ENCODE measurements at places on chromosomes 7 and 10.
A peak's percentile ranks its signal among the peaks of the same experiment; 100 is the strongest.

GRCh38 chr10:129018511-129018910, 448.5 kb upstream of the MGMT start:
- no peak for DNase-seq

GRCh38 chr7:123723913-123724312, 24.9 kb downstream of the WASL start:
- DNase-seq, result no peak

DNA sequence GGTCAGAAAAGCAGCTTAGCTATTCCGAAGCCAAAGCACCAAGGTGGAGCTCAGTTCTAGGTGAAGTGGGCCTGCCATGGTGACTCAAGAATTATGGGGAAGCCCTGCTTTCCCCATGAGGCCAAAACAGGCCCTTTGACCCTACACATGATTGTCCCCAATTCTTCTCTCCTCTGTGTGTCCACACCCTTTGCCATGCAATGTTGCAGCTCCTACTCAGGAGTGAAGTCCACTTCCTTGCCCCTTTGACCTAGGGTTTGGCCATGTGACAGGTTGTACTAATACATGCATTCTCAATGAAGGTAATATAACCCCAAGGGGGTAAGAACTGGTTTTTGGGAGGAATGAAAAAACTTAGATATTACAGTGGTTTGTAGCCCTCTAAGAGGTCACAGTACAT, 67.6 kb upstream of the MKRN1 start:
- no peak for DNase-seq

GRCh38 chr7:157468221-157469111, 131.7 kb downstream of the DNAJB6 start:
- DNase-seq, result no peak

DNA sequence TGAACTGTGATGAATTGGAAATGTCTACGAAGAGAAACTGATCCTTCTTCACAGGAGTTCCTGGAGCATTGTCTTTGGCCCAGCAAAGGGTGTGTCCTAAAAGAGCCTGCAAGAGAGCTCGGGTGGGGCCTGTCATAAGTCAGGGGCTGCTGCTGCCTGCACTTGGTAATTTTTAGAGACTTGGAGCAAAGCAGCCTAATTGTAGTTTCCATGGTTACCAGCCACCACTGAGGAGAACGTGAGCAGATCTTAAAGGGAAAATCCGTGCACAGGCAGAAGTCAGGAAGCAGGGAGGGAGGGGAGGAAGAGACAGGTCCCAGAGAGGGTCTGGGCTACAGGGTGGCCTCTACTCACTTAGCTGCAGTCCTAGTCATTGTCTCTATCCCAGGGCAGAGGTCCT, 463.6 kb downstream of the PLXNA4 start:
- no peak for DNase-seq

DNA sequence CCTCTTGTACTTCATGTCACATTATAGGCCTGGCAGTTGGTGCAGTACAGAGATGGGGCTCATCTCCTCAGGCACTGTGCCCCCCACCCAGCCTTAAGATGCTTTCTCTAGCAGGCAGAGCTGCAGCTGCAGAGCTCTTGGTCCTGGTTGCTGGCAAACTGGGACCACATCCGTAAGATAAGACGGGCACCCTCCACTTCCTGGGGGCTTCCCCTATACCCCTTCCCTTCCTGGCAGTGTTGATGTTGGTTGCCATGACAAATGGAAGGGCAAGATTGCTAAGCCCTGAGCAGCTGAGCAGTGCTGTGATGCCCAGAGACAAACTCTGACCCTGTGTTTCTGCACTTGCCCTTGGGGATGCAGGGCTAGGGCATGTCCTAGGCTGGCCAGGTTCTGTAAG, 103.4 kb upstream of the ANLN start:
- DNase-seq, result no peak

DNA sequence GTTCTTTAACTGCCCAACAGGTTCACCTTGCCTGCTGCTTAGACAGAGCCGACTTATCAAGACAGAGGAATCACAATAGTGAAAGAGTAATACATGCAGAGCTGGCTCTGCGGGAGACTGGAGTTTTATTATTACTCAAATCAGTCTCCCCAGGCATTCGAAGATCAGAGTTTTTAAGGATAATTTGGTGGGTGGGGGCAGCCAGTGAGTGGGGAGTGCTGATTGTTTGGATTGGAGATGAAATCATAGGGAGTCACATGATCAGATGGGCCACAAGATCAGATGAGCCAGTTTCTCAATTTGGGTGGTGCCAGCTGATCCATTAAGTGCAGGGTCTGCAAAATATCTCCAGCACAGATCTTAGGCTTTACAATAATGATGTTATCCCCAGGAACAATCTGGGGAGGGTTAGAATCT, 131.3 kb downstream of the AKR1D1 start:
- DNase-seq, result no peak

DNA sequence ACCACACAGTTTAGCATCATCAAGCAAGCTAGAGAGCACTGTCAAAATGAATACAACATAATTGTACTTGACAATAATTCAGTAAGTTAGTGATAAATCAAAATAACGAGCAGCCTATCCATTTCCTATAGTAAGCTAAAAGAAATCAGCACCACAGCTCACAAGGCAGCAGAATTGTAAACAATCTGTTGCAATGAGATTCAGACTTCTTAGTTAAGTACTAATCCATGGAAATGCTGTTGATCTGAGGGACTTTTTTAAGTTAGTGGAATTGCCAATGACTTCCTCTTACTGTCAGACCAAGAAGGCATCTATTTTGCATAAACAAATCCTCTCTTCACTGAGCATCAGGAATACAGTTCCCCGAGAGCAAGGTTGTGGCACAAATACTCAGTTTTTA, 136.6 kb upstream of the CCDC6 start:
- no peak for DNase-seq

GRCh38 chr10:118594392-118595063, 920 bp downstream of the PRLHR start:
- DNase-seq, result no peak

- DNase-seq, result no peak
Observed at GRCh38 chr10:133351408-133352318, 4.5 kb downstream of the PRAP1 start.

- DNase-seq, result no peak
Observed at GRCh38 chr10:121406823-121407545, 191.3 kb downstream of the FGFR2 start.

GRCh38 chr7:106840342-106840741, 24.7 kb upstream of the PIK3CG start:
- peak; percentile 77 for DNase-seq

DNA sequence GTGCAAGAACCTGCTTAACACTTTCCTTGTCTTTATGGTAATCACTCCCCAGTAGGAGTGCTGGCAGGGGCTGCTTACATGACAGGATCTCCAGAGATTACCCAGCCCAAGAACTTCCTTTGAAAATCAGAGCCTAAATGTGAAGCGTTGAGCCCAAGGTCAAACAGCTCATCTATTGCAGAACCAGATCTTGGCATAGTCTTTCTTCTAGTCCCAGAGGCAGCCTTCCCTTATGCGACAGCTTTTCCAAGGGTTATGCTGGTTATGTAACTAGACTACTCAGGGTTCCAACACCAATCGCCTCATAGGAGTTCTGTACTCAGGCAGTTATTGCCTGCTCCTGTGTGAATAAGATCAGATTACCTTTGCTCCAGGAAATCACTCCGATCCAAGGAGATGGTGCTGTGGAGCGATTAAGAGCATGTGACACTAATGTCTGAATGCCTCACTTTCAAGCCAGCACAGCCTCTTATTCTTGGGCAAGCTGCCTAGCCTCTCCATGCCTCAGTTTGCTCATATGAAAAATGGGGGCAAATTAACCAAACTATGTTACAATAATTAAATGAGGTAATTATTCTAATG, 8.4 kb upstream of the LGI1 start:
- DNase-seq, result no peak

- no peak for DNase-seq
Observed at GRCh38 chr7:36868727-36869411, 144.6 kb upstream of the AOAH start.

DNA sequence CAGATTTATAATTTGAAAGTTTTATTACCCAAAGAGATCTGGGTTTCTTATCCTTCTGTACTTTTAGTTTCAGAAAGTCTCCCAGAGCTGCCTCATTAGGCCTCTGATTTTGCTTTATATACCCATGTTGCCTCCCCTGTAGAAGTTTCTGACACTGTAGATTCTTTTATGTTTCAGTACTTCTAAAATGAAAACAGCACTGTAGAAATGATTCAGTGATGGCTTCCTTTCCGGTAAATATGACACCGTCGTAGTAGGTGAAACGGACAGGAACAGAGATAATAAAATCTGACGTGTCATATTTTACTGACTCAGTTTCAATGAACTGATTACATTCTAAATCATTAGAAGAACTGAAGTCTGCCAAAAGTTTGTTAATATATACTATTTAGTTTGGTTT, 272.7 kb downstream of the TWIST1 start:
- DNase-seq, result no peak

DNA sequence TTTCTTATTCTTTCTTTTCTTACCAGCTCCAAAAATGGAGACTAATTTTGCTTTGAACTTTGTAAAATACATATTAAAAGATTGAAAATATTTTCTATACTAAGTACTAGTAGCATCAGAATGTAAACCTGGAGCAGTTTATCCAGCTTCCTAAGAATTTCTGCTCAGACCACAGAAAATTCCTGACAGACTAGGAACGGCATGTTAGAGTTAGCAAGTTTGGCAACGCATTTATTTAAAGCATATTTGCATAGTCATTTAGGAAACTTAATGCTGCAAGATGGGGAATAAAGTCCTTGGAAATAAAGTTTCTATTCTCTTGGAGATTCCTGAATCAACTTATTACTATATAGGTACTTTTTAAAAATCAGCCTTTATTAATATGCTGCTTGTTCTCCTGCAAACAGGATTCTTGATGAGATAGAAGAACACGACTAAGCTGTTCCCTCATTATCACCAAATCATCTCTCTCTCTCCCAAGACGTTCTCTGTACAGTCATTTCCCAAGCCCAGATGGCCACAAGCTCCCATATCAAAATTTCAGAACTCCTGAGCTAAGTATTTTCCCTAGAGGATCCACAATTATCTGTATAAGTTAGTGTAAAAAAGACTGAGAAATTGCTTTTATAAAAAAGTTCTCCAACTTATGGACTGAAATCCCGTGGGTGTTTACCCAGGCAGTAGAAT, 305.8 kb upstream of the NEBL start:
- no peak for DNase-seq

GRCh38 chr7:2843191-2843685, 870 bp downstream of the GNA12 start:
- DNase-seq, result no peak

DNA sequence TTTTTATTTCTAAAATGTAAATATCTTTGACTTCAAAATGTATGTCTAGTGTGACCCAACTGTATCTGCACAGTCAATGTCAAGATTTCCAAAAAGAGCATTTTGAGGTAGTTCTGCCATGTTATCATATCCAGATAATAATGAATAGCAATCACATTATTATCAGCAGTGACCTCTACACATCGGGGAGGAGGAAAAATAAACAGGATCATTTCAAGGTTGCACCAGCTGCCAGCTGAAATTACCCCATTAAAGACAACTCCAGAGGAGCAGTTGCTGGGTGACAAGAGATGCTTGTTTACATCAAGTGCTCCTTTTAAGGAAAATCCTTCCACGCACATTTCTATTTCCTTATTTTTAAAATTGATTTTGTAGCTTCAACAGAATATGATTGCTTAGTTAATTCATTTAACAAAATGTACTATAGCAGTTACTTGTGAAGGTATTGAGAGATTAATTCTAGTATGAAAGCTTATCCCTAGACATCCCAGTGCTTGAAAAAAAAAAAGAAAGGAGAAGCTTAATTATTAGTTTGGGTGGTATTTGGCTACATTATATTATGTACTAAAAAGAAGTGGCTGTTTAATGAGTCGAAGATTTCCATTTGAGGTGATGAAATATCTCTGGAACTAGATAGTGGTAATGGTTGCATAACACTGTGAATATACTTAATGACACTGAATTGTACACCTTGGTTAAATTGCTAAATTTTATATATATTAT, 19.3 kb upstream of the SLC35G1 start:
- DNase-seq, result no peak

- no peak for DNase-seq
Observed at GRCh38 chr10:50538555-50539398, 85.0 kb downstream of the SGMS1 start.

DNA sequence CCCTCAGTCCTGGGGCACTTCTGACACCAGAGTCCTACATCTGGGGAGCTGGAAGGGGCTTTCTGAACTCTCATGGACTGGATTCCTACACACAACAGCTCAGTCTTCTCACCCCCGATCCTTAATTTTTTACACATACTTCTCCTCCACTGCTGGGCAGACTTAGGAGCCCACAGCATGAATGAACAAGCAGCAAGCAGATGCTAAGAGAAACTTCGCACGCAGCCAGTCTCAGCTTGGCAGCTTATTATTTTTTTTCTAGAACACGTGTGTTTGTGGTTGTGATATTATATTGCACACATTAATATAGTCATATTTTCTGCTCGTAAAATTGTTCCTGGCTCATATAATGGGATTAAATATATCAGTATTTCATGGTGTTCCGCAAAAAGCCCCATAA, 50.9 kb upstream of the LOXL4 start:
- DNase-seq, result peak; percentile 50

GRCh38 chr7:77182261-77182660, 17.4 kb downstream of the FGL2 start:
- DNase-seq, result no peak

GRCh38 chr7:111012799-111013675, 77.9 kb upstream of the LRRN3 start:
- no peak for DNase-seq

- DNase-seq, result no peak
Observed at GRCh38 chr7:119256446-119257131, 1016.4 kb upstream of the KCND2 start.

DNA sequence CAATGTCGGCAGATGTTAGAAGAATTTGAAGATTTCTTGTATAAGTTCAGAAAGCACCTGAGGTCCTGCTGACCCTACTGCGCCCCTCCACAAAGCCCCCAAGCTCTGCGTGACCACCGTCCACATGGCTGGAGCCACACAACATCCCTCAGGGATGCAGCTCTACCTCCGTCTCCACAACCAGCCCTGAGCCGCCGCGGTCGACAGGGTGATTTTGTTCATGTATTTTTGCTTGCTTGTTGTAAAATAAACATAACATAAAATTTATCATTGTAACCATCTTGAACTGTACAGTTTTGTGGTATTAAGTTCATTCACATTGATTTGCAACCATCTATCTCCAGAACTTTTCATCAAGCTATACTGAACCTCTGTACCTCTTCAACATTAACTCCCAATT, 50.5 kb downstream of the CPXM2 start:
- DNase-seq, result no peak

DNA sequence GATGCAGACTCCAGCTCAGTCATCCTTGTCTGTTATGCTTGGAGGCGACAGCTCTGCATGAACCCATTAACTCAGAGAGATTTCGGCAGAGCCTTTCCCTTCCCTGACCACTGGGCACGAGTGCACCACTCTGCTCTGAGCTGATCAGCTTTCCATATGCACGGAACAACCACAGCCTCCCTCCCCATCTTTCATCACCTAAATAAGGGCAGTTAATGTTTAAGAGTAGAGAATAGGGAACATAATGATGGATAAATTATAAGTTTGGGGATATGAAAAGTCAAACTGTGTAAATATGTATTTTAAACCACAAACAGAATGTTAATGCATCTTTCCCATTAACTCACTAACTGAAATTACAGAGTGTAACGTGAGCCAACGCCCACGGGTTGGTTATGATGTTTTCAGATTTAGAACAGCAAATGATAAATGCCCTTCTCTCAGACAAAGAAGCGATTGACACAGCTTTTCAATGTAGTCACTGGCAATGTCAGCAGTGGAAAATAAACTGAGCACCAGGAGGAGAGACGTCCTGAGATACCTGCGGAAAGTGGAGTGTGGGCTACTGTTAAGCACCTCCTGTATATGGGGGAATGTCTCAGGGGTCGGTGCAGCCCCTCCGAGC, 658.2 kb downstream of the LRMDA start:
- DNase-seq, result no peak

Measured in GM04504 (cell line).